ENCODE measurements at places on chromosomes 16 and 17.

DNA sequence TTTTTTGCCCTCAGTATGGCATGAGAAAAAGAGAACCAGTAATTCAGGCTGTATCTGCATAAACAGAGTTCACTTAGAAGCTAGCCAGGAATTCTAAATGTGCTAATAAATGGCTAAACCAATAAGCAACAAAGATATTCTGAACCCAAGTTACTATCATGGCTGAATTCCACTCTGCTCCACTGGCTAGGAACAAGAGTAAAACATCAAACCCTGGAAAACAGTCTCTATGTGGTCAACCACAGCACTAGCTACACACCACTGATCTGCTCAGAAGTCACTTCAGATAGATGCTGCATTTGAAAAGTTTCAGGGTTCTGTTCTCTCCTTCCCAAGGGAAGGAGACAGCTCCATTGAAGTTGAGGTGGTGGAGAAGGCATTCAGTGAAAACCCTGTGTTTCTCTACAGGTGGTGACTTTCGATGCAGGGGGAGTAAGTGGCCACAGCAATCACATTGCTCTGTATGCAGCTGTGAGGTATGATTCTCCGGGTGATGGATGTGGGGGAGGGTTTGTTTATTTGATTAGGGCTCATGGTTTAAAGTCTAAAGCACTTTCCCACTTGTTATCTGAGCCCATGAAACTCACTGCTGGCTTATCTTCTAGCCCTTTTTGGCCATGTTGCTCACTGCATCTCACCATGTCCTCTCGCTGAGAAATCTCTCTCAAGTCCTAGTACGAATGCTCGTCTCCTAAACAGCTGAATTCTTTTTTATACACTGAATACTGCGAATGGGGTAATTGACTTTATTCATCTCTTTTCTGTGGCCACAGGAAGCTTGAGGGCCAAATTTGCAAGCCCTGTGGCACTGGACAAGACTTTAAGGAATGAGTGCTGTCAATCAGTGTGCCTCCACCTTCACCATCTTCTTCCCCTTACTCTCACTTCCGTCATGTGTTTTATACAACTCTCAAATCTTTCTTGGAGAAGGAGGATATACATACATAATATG is 39.9 kb downstream of the CENPV start:
- DNase-seq: no peak

GRCh38 chr17:35774499-35774898 is 13.8 kb downstream of the C17orf50 start:
- DNase-seq: no peak

- DNase-seq: no peak
These were observed 670.7 kb downstream of the MAF start for GRCh38 chr16:78929841-78930240.

DNA sequence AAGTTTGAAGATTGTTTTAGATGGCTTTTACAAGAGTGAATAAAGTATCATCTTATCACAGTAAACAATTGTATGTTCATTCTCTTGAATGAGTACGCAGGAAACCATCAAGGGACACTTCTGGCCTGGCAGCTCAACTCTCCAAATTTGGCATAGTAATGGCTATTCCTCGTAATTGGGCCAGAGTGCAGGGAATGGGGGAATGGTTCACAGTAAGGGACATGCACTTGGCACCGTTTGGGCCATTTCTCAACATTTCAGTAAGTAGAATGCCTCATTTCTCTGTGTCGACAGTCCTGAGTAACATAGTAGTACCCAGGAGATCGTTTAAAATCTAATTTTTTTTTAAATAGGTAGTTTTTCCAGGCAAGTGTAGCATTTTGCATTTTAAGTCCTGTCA is 309.6 kb downstream of the KCNJ2 start:
- no peak for DNase-seq

GRCh38 chr16:57773655-57774295 is 28.5 kb downstream of the KIFC3 start:
- no peak for DNase-seq

DNA sequence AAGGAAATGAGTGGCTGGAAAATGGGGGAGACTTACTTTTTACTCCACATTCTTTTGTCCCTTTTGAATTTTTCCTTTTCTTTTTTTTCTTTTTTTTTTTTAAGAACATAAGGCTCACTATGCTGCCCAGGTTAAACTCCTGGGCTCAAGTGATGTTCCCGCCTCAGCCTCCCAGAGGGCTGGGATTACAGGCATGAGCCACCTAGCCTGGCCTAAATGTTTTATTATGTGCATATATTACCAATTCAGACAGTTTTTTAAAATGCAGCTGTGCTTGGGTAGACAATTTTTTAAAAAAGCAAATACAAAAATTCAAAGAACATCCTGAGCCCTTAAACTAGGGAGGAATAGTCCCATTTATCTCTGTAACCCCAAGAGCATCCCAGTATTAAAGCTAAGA is 28.3 kb downstream of the PSME3IP1 start:
- no peak for DNase-seq

DNA sequence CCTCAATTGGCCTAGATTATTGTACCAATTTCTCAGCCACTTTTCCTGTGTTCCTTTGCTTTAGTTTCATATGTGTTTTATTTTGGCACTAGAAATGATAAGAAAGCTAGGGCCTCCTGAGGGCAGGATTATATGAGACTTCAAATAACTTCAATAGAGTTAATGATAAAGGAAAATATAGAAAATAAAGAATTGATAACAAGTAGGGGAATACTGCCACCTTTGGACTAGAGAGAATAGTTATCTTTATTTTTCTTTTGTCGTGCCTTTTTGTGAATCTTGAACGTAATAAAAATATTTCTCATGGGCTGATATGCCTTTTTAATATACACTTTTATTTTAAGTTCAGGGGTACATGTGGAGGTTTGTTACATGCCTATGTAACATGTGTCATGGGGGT is 29.3 kb upstream of the RBL2 start:
- DNase-seq: no peak

DNA sequence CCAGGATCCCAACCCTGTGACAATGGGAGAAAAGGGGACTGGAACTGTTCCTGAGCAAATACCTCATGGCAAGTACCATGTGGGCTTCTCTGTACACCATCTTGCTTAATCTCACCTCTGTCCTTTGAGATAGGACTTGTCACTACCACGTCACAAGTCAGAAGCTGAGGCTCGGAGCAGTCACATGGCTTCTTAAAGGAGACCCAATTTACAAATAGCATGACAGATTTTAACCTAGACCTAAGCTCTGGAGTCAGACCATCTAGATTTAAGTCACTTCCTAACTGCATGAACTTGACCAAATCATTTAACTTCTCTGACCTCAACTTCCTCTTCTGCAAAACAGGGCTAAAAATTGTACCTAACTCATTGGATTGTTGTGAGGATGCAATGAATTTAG is 36.0 kb upstream of the CCL1 start:
- no peak for DNase-seq

DNA sequence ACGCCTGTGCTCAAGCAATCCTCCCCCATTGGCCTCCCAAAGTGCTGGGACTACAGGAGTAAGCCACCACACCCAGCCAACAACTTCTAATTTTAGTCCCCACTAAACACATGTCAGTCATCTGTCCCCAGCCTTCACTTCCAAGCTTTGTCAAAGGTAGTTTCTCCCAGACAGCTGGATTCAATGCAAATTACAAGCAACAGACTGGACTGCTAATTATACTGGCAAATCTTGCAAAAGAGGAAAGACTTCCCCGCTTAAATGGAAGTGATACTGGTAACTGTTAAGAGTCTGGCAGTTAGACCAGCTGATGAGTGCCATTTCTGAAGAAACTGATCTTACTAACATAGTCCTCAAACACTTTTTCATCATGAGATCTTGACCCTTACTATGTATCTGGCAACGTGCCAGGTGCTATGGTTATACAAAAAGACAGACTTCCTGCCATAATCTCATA is 8.2 kb upstream of the GGA2 start:
- DNase-seq: no peak

DNA sequence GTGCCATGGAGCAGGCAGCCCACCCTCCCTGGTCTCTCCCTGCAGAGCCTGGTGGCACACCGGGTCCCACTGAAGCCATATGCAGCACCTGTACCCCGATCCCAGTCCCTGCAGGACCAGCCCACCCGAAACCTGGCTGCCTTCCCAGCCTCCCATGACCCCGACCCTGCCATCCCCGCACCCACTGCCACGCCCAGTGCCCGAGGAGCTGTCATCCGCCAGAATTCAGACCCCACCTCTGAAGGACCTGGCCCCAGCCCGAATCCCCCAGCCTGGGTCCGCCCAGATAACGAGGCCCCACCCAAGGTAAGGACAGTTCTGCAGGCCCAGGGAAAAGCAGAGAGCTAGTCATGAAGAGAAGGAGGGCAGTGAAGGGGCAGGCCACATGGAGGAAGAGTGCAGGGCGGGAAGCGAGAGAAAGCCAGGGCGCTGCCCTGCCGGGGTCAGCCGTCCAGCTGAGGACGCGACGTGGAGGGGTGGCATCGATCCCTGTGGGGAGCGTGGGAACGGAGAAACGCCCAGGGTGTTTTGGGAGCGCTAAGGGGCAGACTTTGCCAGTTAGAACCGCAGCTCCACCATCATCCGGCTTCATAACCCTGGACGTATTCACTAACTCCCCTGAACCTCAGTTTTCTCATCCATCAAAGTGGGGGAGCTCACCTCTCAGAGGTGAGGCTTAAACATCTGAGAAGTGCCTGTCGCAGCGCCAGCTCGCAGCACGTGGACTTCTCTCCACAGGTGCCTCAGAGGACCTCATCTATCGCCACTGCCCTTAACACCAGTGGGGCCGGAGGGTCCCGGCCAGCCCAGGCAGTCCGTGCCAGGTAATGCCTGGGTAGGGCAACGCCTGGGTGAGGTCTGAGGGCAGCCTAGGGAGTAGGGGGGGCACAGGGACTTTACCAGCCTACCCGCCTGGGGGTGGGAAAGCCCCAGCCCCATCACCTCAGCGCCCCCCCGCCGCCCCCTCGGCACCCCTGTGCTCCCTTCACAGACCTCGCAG is 7.6 kb upstream of the C17orf107 start:
- no peak for DNase-seq

DNA sequence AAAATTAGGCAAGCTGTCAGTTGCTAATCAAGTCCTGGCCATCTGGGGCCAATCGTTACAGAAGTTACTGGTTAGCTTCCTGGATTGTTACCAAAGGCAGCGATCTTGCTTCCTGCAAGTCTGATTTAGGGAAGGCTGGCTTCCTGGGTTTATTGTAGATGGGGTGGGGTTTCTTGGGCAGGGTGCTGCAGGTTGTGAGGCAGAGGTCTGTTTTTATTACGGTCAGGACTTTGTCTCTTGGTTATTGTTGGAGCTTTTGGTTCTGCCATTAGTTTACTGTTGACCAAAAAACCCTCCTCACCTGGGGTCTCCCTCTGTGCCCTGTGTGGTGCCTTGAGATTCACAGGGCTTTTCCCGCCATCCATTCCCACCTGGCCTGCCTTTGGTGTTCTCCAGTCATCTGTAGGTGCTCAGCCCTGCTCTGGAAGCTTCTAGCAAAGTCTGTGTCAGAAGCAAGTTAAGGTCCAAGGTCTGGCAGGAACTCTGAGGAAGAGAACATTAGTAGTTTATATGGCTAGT is 36.9 kb downstream of the SLC47A1 start:
- DNase-seq: no peak

DNA sequence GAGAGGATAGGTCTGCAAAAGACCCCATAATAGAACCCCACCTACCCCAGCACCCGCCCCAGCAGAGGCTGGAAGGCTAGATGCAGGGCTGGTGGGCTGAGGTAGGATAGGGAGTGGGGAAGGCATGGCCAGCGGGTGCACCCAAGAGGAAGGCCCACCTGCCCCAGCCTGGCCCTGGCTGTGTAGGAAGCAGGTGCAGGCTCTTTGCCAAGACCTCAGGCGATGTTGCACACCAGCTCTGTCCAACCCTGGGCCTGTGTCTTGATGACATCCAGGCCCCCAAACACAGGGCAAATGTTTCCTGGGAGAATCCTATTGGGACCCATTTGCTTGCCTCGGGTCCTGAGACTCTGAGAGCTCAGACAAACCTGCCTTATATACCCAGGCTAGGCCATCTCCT is 12.2 kb downstream of the UNC119 start:
- DNase-seq: no peak

- DNase-seq: no peak
These were observed 1.9 kb downstream of the GLIS2 start for GRCh38 chr16:4317532-4318450.

DNA sequence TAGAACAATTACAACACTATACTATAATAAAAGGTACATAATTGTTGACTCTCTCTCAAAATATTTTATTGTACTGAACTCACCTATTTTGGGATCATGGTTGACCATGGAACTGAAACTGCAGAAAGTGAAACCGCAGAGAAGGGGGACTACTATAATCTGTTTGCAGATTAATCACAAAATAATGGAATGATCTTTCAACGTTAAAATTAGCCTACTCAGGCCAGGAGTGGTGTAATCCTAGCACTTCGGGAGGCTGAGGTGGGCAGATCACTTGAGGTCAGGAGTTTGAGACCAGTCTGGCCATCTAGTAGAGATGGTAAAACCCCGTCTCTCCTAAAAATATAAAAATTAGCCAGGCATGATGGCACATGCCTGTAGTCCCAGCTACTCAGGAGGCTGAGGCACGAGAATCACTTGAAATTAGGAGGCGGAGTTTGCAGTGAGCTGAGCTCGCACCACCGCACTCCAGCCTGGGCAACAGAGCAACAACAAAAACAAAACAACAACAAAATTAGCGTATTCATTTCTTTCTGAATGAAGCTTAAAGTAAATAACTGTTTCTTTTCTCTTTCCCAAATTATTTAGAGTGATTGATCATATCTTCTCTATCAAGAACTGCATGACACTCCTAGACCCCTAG is 45.6 kb downstream of the IKZF3 start:
- no peak for DNase-seq

DNA sequence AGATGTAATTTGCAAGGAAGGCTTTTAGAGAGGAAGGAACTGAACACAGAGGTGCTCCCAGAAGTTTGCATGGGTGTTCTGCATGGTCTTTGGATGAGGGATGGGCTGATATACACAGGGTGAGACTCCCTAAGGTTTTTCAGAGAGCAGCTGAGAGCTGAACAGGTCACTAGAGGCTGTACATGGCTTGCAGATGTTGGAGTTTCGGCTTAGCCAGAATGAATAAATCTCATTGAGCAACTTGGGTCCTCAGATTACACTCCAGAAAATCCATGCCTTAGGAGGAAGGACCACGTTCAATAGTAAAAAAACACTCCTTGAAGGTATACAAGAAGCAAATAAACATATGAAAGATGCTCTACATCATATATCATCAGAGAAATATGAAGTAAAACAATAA is 7.5 kb upstream of the ITGB3 start:
- DNase-seq: no peak

- DNase-seq: no peak
These were observed 10.1 kb downstream of the GSG1L start for GRCh38 chr16:28053461-28053860.

GRCh38 chr16:35193956-35194355 is 1734.5 kb downstream of the TP53TG3F start:
- DNase-seq: no peak
